ENCODE measurements at places on chromosomes 7 and 10.
A peak's percentile ranks its signal among the peaks of the same experiment; 100 is the strongest.

DNA sequence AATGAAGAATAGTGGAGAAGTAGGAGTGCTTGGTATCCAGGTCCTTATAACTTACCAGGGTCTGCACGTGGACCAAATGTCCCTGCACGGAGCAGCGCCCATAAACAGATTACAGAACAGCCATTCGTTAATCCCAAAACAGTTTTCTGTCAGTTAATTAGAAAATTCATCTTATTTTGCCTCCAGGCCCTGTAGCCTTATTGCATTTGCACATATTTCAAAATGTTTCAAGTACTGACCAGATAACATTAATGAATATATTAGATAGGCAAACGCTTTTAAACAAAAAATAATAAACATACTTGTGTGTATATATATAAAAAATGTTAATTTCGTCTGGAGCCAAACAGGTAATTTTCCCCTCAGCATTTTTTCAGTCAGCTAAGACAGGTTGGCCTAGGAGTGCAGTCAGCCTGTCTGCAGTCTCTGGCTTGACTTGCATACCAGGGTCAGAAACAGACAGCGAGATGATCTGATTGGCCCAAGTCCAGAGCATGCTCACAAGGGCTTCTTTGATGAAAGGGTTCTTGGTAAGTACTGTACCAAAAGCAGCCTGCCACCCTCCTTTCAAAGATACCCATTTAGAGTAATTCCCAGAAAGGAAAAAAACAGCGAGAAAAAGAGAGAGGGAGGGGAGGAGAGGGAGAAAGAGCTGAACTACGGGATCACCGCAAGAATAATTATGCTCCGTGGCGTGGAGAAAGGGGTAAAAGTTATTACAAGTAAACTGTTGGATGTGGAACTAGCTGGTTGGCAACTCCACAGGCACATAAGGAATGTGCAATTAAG is 194.4 kb upstream of the TCF7L2 start:
- DNase-seq = no peak

GRCh38 chr10:75402486-75403143 is 1.1 kb upstream of the ZNF503 start:
- DNase-seq = no peak

- no peak for DNase-seq
These were observed 3.0 kb downstream of the IRF5 start for GRCh38 chr7:128940494-128941322.

- no peak for DNase-seq
These were observed 36.7 kb downstream of the C10orf143 start for GRCh38 chr10:130073912-130074311.

- DNase-seq = no peak
These were observed 102.7 kb downstream of the ZNF248 start for GRCh38 chr10:37754538-37755323.

GRCh38 chr7:149690688-149691446 is 82.5 kb downstream of the ZNF467 start:
- no peak for DNase-seq

DNA sequence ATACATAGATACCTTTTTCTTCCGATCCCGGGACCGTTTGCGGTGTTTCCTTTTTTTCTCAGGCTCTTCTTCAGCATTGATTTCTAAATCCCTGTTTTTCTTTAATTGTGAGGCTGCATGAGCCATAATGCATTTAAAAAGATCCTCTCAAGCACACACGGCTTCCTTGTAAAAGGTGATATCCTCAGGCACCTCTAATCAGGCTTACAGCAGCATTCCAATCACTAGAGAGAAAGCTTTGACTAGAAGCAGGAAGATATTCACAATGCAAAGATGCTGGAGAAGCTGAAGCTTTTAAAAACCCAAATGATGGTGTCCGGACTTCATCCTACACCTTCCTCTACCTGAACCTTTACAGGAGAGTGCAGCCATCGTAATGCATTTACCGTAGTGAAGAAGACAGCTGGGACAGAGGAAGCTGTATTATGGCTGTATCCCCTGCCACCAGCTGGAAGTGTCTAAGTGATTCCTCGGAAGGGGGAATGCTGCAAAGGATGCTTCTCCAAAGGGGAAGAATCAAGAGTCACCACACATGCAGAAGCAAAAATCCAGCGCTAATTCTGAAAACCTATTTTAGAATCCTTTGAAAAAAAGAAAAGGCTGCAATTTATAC is at the start of gene ANK3:
ANK3 (minus strand) TSS at position 463 of the 613 bp plus-strand sequence; CDS start at position 126, 337 bp downstream.
- no peak for DNase-seq

- DNase-seq = no peak
These were observed 18.9 kb upstream of the PNLIPRP3 start for GRCh38 chr10:116408719-116409118.

GRCh38 chr7:50221433-50221832 is 83.1 kb upstream of the IKZF1 start:
- no peak for DNase-seq

- no peak for DNase-seq
These were observed 82.9 kb downstream of the ELFN1 start for GRCh38 chr7:1752771-1753563.

GRCh38 chr10:114624951-114625780 is 32.9 kb downstream of the ABLIM1 start:
- DNase-seq = no peak

- DNase-seq = no peak
These were observed 10.8 kb downstream of the KCNH2 start for GRCh38 chr7:150967349-150967748.

- no peak for DNase-seq
These were observed 55.7 kb downstream of the JAKMIP3 start for GRCh38 chr10:132121511-132121830.

DNA sequence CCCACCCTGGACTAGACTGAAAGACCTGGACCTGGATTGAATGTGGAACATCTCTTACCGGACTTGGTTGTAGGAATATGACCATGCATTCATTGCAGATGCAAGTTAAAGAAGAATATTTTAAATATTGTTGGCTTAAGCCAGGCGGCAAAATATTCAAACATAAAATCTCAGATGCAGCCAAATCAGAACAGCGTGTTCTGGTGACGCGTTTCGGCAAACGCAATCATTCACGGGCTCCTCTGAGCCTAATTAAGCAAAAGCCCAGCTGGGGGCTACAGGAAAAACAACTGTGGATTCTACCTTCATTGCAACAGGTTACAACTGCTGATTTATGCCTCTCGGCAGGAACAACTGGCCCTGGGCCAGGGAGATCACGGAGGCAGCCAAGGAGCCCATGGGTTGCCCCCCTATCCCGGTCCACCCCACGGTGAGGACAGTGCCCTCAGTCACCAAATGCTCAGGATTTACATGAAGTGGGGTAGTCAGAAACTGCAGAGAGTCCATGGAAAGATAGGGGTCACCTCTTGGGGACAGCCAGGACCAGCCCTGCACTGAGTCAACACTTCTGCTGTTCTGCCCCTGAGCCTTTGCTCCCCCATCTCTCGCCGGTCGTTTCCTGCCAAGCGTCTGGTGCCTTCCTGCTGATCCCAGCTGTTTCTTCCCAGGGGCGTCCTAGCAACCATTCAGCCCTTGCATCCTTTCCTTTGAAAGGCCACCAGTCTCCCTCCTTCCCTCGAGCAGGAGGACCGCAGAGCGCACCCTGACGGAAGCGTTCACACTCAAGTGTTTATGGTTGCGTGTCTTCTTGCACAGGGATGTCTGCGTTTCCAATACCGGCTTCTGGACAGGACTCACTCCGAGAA is 64.4 kb upstream of the SFMBT2 start:
- no peak for DNase-seq

DNA sequence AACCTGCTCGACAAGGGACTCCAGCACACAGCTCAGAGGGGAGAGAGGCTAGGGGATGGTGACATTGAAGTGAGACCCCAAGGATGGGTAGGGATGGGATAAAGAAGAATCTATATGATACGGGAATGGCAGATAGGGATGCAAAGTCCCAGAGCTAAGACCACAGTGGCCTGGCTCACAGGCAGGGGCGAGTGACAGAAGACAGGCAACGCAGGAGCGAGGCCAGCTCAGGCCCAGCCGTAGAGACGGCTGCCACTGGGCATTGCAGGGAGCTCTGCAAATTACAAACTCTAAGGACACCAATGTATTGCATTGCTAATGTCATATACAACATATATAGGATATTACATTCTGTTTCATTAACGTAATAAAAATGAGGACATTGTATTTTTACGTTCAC is 131.4 kb downstream of the TCERG1L start:
- DNase-seq = no peak

DNA sequence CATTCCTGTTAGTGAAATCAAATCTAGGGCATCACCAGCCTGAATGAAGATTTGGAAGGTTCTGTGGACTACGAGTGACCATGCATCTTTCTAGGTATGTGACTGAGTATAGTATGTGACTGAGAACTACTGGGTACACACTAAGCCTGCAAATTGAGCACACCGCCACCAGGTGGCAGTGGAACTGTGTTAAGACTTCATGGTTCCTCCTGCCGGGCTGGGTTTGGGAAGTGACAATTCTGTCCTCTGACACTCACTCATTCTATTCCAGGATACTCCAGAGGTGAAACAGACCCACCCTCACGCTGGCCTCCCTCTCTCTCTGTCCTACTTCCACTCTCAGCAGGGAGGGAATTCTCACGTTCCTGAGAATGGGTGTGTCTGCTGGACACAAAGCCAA is 84.0 kb upstream of the TMEM248 start:
- DNase-seq = no peak

GRCh38 chr10:47303866-47304265 is 3.9 kb downstream of the GDF10 start:
- no peak for DNase-seq

- no peak for DNase-seq
These were observed 119.5 kb downstream of the CFAP58 start for GRCh38 chr10:104472957-104473745.

DNA sequence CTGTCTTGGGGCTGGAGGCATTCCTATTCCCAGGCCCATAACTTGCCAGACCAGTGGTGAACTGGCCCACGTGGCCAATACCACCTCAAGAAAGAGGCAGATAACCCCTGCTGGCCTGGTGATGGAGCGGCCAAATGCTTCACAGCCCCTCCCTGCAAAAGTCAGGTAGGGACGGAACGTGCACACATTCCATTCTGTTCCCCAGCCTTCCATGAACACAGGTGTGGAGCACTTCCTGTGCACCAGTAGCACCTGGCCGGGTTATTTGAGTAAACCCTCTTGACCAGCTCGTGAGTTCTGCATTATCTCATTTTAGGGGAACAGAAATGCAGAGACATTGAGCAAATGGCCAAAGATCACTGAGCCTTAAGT is 134.4 kb downstream of the SH3PXD2A start:
- no peak for DNase-seq

DNA sequence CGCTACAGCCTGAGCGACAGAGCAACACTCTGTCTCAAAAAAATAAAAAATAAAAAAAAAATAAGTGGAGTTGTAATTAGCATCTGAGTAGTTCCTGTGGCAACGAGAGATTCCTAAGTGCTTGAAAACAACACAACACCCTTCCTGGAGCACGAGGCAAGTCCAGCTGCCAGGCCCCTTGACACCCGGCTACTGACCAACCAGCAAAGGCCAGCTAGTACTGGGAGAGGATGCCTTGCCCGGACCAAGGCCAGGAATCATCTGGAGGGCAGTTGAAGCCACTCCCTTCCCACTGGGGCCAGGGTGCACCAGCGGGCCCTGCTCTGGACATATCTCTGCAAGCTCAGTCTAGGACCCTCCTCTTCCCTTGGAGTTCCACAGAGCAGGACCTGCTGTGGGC is 536 bp downstream of the C10orf105 start:
- DNase-seq = no peak

- no peak for DNase-seq
These were observed 39.8 kb upstream of the LANCL2 start for GRCh38 chr7:55325371-55325792.

- peak; percentile 43 for DNase-seq
These were observed 62.6 kb downstream of the ADK start for GRCh38 chr10:74213571-74214162.

DNA sequence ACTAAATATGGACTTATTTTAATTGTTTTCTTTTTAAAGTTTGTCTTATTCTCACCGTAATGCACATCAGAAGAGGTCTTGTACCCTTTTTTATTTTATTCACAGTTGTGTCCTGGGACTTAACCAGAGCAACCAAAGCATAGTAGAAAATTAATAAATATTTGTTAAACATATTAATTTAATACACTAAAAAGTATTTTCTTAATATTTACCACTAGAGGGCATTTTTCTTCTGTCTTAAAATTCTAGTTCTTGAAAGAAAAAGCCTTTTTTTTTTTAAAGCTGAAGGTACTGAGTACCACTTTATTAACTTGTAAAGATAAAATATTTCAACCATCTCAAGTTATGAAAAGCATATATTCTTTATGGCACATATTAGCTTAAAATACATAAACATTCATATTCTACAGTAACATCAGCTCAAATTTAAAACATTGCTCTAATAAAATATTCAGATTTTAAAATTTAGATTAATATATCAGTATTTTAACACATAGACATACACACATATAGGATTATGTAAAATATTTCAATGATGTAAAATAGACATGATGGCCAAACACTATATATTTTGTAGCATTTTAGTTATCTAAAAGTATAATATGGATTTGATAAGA is 260.4 kb downstream of the SEMA3A start:
- no peak for DNase-seq
